NCI-H2081 treated with DMSO at 0.1 percent for 48 hours (cell line): ENCODE measurements at places on chromosomes 1 and 21.

GRCh38 chr1:240691909-240692705 is 80.2 kb upstream of the GREM2 start:
- peak; percentile 6 for DNase-seq

GRCh38 chr1:160413716-160414115 is 13.4 kb downstream of the VANGL2 start:
- DNase-seq, result no peak

DNA sequence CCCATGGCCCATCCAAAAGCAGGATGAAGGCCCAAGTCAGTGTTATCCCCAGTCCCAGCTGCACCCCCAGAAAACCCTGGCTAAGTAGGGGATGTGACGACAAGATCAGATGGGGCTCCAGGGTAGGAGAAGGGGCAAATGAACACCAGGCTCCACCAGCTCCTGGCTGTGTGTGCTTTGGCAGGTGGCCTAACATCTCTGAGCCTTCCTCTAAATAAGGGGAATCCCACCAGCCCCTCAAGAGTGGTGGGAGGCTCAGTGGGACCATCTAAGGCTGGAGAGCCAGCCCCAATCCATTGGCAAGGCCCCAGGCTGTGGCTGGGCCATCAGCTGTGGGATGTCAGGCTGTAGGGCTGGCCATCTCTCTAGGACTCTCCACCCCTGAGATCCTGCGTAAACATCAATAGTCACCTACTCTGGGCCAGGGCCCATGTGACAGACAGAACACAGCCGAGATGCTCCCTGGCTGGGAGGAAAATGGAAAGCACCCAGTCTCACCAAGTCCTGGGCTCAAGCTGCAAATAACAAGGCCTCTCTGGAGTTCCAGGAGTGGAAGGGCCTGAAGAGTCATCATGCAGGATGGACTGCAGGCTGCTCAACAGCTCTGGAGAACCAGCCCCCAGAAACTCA is 7.5 kb downstream of the SDC3 start:
- no peak for DNase-seq

DNA sequence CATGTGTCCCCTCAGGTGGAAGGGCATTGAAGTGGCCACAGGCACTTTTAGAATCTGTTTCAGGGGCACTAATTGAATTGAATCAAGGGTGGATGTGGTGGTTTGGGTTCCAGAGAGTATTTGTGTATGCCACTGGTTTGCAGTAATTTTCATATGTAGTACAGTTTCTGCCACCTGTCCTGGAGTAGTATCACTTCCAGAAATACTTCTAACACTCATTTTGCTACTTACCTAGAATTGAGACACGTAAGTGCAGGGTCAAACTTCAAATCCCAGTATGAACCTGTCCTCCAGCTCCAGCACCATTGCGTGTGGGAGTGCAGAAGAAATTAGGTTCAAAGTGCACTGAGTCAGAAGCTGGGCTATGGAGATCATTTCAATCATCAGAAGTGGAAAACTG is 26.8 kb downstream of the RSPH1 start:
- DNase-seq, result no peak

GRCh38 chr1:96355521-96355920 is 366.1 kb upstream of the PTBP2 start:
- no peak for DNase-seq
